ENCODE measurements at places on chromosomes 3 and 15.

DNA sequence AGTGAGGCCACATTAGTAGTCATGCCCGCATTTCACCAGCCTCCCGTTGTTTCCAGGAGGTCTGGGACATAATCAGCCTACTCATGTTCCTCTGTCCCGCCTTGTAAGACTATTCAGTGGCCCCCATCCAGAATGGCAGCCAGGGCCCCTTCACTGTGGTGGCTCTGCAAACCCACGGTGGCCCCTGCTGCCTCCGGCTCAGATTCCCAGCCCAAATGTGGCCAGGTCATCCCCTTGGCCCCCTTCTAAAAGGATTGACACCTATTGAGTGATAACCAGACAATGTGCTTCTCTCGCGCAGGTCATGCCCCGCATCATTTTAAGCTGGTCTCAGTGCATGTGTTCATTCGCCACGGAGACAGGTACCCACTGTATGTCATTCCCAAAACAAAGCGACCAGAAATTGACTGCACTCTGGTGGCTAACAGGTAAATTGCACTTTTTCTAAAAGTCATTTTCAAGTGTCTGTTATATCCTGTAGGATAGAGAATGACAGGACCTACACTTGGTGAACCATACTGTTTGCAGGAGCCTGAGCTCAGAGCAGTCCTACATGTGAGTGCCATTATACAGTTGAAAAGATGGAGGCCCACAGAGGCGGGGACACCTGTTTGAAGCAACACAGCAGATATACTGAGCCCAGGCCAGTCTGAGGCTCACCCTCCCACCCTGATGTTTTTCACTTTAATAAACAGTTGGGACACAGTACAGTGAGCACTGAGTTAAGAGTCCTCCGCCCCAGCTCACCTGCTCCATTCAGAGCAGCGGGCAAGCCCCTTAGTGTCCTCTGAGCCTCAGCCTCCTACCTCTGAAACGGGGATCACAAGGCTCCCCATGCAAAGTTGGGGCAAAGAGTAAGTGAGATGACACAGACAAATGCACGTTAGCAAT lies 47.7 kb downstream of the PXYLP1 start:
- DNase-seq: no peak

- DNase-seq: no peak
Measured at GRCh38 chr3:10957976-10958749, 34.4 kb upstream of the SLC6A1 start.

GRCh38 chr3:39038165-39038564 lies 13.6 kb downstream of the SCN11A start:
- DNase-seq: no peak

- no peak for DNase-seq
Measured at GRCh38 chr3:12944849-12945248, 103.5 kb upstream of the RPL32 start.

DNA sequence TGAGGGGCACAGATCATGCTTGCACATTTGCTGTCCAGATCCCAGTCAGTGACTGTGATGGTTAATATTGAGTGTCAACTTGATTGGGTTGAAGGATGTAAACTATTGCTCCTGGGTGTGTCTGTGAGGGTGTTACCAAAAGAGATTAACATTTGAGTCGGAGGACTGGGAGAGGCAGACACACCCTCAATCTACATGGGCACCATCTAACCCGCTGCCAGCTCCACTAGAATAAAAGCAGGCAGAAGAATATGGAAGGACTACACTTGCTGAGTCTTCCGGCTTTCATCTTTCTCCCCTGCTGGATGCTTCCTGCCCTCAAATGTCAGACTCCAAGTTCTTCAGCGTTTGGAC lies 5.1 kb downstream of the GP9 start:
- DNase-seq: no peak

DNA sequence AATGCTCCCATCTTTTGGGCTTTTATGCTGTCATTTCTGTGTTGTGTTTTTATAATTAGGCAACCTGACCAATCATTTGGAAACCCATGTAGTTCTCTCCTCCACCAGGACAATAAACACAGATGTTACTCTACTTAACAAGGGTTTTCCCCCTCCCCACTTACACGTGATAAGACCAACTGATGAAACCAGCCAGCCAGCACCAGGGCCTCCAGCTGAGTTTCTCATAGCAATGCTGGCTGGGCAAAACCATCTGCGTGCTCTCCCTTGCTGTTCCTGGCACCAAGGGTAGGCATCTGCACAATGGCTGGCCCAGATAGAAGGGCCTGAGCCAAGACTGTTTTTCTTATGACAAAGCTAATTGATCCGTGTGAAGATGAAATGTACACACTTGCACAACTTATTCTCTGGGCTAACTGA lies 310.4 kb downstream of the PLCL2 start:
- no peak for DNase-seq

GRCh38 chr3:134487406-134487805 lies 1.5 kb downstream of the CEP63 start:
- DNase-seq: no peak

DNA sequence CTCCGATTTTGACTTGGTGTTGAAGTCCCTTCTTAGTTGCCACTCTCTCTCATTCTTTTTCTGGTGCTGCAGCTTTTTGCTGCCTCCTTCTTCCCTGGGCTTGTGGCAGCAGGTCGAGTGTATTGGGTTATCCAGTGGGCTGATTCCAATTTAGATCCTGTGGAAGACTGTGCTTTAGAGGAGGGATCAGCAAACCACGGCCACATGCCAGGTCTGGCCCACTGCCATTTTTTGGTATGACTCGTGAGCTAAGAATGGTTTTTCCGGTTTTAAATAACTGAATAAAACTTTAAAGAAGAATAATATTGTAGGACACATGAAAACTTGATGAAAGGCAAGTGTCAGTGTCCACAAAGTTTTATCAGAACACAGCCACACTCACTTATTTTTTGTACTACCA lies 330.5 kb downstream of the ROBO2 start:
- DNase-seq: no peak

- DNase-seq: no peak
Measured at GRCh38 chr15:40252438-40253166, 13.7 kb downstream of the PAK6 start.

- DNase-seq: no peak
Measured at GRCh38 chr3:177744873-177745606, 547.8 kb upstream of the TBL1XR1 start.

DNA sequence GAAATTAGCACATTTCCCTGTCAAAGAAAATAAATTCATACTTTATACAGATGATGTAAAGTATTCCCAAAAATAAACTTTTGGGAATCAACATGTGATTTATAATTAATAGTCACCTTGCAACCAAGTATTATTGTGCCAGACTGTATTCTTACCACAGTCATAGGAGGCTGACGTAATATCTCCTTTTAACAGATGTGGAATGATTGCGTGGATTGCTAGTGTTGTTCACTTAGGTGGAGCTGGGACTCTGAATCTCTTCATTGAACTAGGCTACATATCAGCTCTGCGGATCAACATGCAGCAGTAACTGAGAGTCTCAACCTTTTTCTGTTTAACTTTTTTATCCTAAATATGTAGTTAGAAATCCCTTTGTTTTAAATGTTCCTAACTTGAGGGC lies 37.2 kb downstream of the PXK start:
- DNase-seq: no peak

GRCh38 chr3:197022405-197023231 lies 7.0 kb downstream of the MELTF start:
- DNase-seq: no peak

DNA sequence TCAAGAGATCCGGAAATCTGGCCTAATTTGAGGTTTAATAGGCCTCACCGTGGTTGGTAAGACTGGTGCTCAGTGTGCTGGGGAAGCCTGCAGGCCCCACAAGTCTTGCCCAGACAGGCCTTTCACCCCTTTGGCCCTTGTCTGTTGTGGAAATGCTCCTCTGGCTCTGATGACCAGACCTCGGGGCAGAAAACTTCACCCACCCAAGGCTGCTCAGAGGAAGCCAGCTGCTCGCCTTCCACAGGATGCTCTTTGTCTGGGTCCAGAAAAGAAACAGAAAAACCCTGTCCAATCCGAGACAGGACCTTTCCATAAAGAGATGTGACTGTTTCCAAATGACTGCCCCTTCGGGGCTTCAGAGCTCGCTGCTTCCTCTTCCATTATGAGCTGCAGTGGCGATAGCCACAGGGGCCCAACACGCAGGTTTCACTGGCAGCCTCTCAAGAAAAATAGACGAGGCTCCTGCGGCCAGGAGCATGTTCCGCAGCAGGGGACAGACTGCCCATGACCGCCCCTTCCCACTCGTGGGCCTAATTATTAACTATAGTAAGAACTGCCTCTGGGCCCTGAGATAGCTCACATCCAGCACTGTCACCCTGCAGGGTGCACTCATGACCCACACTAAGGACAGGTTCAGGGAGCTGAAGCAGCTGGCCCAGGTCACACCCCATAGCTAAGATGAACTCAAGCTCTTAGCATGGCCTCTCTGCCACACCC lies 6.8 kb upstream of the SNX22 start:
- DNase-seq: no peak

GRCh38 chr3:104245261-104245660 lies 1121.4 kb upstream of the ALCAM start:
- no peak for DNase-seq

GRCh38 chr3:190585805-190586630 lies 72.1 kb downstream of the IL1RAP start:
- DNase-seq: peak; percentile 48

DNA sequence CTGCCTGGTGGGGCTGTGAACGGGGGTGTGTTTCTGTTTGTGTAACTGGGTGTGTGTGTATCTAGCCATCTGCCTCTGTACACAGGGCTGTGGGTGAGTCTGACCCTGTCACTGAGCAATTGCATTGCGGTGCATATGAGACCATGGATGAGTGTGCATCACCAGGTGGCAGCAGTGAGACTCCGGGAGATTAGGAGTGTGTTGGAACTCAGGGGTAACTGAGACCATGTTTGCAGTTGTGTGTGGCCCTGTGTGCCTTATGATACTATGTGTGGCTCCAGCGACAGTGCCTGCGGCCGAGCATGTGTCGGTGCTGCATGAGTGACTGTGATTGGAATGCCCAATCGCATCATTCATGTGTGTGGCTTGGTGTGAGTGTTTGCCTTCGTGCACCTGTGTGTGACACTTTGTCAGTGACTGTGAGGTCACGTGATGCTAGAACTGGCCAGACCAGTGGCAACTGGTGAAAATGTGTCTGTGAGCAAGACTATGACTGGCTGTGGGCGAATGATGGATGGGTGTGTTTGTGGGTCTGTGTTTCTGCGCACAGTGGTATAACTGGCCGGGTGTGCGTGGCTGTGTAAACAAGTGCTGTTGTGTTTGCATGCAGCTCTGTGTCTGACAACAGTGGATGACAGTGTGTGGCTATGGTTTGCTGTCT lies 14.0 kb downstream of the VILL start:
- peak; percentile 41 for DNase-seq

- DNase-seq: no peak
Measured at GRCh38 chr3:175129571-175129970, 270.4 kb downstream of the NAALADL2 start.

GRCh38 chr3:46713898-46714552 lies 3.6 kb downstream of the PRSS50 start:
- DNase-seq: no peak

GRCh38 chr3:190322604-190323245 lies 479 bp upstream of the CLDN1 start:
- DNase-seq: no peak

GRCh38 chr3:128315313-128315712 lies 151.4 kb downstream of the DNAJB8 start:
- DNase-seq: no peak

DNA sequence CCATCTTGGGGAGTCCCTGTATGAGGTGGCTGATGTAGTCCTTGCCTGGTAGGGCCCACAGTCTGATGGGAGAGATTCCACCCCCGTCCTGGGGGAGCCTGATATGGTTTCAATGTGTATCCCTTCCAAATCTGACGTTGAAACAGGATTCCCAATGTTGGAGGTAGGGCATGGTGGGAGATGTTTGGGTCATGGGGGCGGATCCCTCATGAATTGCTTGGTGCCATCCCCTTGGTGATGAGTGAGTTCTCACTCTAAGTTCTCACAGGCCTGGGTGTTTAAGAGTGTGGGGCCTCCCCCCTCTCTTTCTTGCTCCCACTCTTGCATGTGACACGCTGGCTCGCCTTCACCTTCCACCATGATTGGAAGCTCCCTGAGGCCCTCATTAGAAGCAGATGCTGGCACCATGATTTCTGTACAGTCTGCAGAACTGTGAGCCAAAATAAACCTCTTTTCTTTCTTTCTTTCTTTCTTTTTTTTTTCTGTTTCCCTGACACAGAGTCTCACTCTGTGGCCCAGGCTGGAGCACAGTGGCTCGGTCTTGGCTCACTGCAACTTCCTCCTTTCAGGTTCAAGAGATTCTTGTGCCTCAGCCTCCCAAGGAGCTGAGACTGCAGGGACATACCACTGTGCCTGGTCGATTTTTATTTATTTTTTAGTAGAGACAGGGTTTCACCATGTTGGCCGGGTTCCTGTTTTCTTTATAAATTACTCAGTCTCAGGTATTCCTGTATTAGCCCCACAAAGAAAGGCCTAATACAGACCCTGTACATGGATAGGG lies 28.6 kb downstream of the ITGA11 start:
- no peak for DNase-seq

DNA sequence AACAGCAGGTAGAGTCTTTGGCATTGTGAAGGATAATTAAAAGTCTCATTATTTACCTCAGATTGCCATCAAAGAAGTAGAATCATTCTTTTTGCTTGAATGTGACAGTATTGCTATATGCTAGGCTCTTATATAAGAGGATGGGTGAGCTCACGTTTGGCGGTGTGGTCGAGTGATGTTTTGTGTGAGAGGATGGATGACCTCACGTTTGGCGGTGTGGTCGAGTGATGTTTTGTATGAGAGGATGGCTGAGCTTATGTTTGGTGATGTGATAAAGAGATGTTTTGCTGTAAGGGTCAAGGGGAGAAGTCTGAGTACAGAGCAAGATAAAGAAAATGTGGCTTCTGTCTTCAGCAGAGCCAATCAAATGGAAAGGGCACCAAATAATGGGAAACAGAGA lies 299.6 kb upstream of the NR2E3 start:
- no peak for DNase-seq

DNA sequence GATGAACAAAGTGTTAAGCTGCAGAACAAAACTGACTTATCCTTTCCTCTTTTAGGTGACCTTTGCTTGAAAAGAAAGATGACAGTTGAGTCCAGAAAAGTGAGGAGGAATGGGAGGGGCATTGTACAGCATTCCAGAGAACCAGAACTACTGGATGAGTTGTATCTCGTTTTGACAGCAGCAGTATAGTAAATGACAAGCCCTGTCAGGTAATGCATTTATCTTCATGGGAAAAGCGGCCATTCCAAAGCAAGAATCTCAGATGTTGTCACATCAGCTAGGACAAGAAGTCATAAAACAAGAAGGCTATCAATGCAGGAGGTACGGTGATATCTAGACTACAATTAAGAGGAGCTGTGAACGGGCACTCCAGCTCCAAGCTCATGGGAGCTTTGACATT lies 421.5 kb downstream of the MAGI1 start:
- DNase-seq: no peak
